ENCODE measurements at places on chromosomes 11 and 22.

- H3K27me3 ChIP-seq, result peaks cover 4% of the 10 kb centered on the region
- no peak overlapping the region for H3K27ac ChIP-seq
- H3K4me3 ChIP-seq, result no peak overlapping the region
- H3K4me1 ChIP-seq, result no peaks in the 10 kb centered on the region
These were observed 55.1 kb downstream of the NAV2 start for GRCh38 chr11:19767627-19768151.

GRCh38 chr22:35892192-35892591 lies 136.4 kb downstream of the RBFOX2 start:
- no peaks in the 10 kb centered on the region for H3K27me3 ChIP-seq
- H3K27ac ChIP-seq, result peak overlapping the region; percentile 23
- DNase-seq, result no peak
- H3K4me1 ChIP-seq, result peaks cover 44% of the 10 kb centered on the region

DNA sequence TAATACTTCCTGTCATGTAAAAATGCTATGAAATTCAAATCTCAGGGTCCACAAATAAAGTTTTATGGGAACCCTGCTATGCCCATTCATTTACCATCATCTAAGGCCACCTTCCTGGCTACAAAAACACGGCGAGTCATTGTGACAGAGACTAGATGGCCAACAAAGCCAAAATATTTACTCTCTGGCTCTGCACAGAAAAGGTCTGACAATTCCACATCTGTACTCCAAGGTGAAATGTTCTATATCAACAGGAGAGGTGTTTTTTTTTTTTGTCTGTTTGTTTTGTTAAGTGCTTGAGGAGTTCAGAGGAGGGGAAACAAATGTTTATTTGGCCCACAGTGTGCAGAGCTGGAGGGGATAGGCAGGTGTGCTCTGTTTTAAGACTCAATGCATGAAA lies 18.6 kb upstream of the TMA7B start:
- H3K4me1 ChIP-seq, result no peaks in the 10 kb centered on the region
- no peaks in the 10 kb centered on the region for H3K36me3 ChIP-seq

DNA sequence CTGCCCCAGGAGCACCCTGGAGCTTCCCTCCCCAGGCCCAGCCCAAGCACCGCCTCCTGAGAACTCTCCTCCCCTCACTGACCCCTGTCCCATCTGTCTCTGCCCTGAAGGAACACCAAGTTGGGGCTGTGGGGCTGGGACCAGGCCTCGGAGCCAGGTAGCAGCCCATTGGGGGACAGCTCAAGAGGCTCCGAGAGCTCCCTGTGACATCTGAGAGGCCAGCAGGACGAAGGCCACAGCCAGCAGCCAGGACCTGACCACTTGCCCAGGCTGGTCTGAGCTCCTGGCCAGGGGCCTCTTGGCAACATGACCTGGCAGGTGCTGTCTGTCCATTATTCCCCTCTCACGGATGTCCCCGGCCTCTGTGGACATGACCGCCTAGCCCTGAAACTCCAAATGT lies 33.7 kb downstream of the IGF2 start:
- DNase-seq, result no peak
- H3K4me1 ChIP-seq, result no peaks in the 10 kb centered on the region
- no peaks in the 10 kb centered on the region for H3K36me3 ChIP-seq

GRCh38 chr22:29270475-29271271 lies 2.6 kb downstream of the EWSR1 start:
- H3K27ac ChIP-seq, result no peak overlapping the region
- DNase-seq, result no peak
- H3K4me1 ChIP-seq, result peaks cover 23% of the 10 kb centered on the region
- no peaks in the 10 kb centered on the region for H3K27me3 ChIP-seq

DNA sequence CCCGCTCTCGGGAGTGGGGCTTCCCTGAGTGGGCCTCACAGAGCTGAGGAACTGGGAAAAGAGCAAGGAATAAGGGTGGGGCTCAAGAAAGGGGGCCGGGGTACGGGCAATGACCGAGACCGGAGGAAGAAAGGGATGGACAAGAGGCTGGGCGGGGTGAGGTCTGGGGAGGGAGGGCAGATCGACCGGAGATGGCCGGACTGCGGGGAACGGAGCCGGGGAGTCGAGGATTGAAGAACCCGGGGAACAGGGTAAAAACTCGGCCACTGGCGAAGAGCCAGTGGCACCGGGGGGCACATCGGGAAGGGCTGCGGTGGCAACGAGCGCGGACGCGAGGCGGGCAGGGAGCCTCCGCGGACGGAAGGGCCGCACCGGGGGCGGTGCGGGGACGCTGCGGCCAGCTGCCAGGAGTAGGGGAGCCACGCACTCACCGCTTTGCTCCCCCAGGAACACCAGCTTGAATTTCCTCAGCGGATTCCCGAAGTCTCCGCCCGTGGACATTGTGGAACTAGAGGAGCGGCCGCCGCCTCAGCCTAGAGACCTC lies 667 bp downstream of the RAB6A start:
- no peaks in the 10 kb centered on the region for H3K27me3 ChIP-seq
- peak overlapping the region; percentile 84 for H3K27ac ChIP-seq
- peaks cover 19% of the 10 kb centered on the region for H3K4me1 ChIP-seq
- no peaks in the 10 kb centered on the region for H3K36me3 ChIP-seq

DNA sequence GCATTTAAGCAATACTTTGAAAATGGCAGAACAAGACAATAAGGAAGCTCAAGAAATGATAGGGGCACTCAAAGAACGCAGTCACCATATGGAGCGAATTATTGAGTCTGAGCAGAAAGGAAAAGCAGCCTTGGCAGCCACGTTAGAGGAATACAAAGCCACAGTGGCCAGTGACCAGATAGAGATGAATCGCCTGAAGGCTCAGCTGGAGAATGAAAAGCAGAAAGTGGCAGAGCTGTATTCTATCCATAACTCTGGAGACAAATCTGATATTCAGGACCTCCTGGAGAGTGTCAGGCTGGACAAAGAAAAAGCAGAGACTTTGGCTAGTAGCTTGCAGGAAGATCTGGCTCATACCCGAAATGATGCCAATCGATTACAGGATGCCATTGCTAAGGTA lies 51.9 kb downstream of the SPECC1L start:
- H3K27ac ChIP-seq, result no peak overlapping the region
- H3K27me3 ChIP-seq, result no peaks in the 10 kb centered on the region
- peaks cover 10% of the 10 kb centered on the region for H3K36me3 ChIP-seq
- no peaks in the 10 kb centered on the region for H3K4me1 ChIP-seq
- no peak overlapping the region for H3K4me3 ChIP-seq

DNA sequence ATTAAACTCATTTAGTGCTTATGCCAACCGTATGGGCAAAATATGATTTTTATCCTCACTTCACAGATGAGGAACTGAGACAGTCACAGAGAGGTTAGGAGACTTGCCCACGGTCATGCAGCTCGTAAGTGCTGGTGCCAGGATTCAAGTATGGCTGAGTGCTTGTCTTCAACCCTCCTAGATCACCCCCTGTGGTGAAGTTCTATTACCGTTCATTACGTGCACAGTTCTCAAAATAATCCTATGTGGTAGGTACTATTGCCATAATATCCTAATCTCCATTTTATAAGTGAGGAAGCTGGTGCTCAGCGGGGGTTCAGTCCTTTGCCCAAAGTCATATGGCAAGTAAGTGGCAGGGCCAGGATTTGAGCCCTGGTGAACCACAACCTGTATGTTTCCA lies 1.5 kb downstream of the MIEF1 start:
- H3K36me3 ChIP-seq, result peaks cover 22% of the 10 kb centered on the region
- peaks cover 18% of the 10 kb centered on the region for H3K4me1 ChIP-seq
- H3K27ac ChIP-seq, result peak overlapping the region; percentile 84

Data from keratinocyte (primary cell).